NCI-H1694 treated with DMSO at 0.1 percent for 48 hours (cell line): ENCODE measurements at places on chromosomes 12 and 14.

DNA sequence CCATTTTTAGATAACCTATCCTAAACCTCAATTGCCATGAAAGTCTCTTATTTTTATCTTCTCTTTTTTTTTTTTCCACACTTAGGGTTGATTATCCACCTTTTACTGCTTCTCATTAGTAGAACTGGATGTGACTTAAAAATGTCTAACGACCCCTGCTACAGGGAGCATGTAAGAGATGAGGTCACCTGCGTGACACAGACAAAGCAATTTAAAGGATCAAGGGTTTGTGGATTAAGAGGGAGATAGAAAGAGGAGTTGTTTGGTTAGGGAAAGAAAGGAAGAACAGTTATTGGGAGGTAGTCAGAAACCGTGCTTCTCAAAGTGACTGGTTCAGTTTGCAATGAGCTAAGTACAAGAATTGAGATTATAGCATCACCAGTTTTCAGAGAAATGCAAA is 239.1 kb downstream of the ALX1 start:
- no peak for DNase-seq

GRCh38 chr12:107356266-107356936 is 263.1 kb upstream of the CRY1 start:
- no peak for DNase-seq

- DNase-seq: no peak
Observed at GRCh38 chr12:124910561-124911478, 3.6 kb downstream of the UBC start.

DNA sequence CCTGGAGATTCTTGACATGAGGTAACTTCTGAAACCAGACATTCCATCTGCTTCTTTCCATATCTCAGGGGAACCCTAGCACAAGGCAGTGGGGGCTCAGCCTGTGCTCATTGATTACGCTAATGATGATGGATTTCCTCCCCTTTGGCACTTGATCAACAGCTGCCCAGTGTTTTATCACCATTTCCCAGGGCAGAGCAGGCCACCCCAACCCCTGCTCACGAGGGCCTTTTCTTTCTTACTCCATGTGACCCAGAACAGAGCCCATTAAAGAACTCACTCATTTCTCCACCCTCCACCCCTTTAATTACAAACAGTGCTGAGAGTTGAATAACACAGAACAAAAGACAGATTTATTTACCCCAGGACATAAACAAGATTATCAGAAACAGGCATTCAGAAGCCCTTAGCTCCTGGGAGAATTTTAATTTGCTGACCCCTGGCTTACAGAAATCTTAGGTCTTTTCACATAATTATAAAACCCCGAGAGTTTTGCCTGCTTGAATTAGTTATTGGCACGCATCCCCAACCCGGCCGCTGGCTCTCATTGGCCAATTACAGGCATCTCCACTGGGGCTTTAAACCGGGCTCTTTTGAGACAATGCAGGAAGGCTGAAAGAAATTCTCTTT is 32.0 kb upstream of the CCDC60 start:
- no peak for DNase-seq

DNA sequence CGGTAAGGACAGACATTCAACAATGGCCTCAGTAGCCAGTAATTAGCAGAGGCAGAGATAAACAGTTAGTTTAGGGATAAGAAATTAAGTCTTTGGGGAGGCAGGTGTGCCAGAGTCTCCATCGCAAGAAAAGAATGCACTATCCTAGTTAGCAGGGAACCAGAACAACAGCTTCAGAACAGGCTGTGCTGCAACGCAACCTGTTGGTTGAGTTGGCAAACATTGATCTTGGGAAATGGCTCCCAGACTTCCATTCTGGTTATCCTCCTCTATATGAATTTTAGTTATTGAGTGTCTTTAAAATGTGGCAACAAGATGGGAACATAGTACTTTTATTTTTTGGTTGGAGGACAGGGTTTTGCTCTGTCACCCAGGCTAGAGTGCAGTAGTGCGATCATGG is 12.3 kb upstream of the LEMD3 start:
- DNase-seq: no peak

DNA sequence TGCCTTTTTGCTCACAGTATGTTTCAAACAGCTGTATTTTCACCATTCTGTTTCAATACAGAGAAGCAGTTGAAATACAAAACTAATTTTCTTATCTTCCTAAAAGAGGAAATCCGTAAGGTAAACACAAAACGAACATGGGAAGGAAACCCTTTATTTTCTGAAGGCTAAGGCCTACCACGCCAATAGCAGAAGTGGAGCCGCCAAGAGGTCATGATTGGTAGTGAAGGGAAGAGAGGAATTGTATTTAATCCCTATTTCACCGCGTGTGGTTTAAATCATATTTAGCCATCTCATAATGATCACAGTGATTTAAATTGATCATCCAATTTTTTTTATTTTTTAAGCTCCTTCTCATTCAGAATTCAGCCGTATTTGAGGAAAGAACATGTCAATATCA is 398.2 kb downstream of the PRKD1 start:
- DNase-seq: peak; percentile 89

- DNase-seq: peak; percentile 58
Observed at GRCh38 chr12:12927211-12928079, 24.5 kb downstream of the GPRC5D start.

DNA sequence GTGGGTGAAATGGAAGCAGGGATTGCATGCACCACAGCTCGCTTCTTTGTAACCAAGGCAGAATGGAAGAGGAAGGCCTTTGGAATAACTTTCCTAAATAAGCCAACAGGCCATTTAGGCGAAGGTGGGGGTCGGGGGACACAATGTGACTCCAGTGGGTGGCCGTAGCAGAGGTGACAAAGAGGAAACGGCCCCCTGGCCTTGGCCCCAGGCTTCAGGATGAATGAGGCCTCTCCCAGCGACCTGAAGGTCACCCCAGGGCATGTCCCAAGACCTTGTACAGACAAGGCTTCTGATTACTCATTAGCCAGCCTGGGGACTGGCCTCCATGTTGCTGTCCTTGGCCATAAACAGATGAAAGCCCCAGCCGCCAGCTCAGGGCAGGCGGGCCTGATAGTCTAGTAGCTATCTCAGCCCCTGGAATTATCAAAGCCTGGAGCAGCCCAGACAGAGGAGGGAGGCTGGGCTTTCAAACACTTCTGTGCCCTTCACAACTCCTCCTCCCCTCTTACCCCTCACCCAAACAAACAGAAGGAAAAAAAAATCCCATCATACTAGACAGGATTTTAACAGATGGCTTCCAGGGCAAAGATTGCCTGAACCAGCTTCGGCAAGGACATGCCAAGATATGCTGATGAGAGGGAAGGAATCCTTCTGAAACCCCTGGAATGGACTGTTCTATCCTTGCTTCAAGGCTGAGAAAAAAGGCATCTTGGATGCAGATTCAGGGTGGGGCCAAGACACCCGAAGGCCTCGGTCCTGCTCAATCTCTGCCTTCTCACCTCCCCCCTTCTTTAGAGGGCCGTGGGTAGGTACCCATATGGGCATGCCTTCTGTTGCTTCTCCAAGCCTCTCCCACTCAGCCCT is 142.3 kb upstream of the PARP11 start:
- DNase-seq: no peak

GRCh38 chr14:70201994-70202393 is 13.2 kb upstream of the SLC8A3 start:
- no peak for DNase-seq

GRCh38 chr12:64064706-64065105 is 157.4 kb downstream of the KICS2 start:
- no peak for DNase-seq

- no peak for DNase-seq
Observed at GRCh38 chr12:95417372-95417771, 56.6 kb upstream of the METAP2 start.

DNA sequence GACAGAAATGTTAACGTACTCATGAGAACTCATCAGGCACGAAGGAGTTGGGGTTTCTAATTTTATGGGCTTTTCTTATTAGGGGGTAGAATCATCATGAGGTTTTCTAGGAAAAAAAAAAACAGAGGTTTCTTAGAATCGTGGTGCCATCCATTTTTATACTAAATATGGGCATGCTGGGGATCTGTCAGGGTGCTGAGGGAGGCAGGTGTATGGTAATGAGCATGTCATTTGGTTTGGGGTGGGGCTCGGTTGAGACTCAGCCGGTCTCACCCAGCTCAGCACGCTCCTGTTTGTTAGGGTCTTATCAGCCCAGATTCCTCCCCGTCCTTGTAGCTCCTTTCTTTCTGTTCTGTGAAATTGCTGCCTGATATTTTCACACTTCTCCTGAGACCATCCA is 98.2 kb downstream of the DICER1 start:
- no peak for DNase-seq

GRCh38 chr14:49212721-49213120 is 373.5 kb downstream of the RPS29 start:
- no peak for DNase-seq

DNA sequence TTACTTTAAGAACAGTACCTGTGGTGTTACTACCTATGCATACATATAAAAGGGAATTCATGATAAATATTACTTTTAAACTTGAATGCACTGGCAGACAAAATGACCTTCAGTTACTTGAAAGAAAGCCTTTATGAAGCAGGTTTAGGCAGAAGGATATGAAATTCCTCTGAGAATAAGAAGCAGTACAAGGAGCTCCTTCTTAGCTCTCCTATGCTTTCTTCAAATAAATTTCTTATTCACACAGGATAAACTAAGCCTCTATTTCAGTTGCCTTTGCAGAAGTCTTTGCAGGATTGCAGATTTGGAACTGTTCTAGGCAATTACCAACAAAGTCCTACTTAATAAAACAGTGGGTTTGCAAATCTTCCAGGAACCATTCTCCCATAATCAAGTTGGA is 1.0 kb downstream of the EPYC start:
- DNase-seq: no peak

- DNase-seq: no peak
Observed at GRCh38 chr12:56161690-56162351, 3.7 kb downstream of the MYL6 start.

- DNase-seq: no peak
Observed at GRCh38 chr12:115407723-115408122, 723.7 kb upstream of the TBX3 start.

DNA sequence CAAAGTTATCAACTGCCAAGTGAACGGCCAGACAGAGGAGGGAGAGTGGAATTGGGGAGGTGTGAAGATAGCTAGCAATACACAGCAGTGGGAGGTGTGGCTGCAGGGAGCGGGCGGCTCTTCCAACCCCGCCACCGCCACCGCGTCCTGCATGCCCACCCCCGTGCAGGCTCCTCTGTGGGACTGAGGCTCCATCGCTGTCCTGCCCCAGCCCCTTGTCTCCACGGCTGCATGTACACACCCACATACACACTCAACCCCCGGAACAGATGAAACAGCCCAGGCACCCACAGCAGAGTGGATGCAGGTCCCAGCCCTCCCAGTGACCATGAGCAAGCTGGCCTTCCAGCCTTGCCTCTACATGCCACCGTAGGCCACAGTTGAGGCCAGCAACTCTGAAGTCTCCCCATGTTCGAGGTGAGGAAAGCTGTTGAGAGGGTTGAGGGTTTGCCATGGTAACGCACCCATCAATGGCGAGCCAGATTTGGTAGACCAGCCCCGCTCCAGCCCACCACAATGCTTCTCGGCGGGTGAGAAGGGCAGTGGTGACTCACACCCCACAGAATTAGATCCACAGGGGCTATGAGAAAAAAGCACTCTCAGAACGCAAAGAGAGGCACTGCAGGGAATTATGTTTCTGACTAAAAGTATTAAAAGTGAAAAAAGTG is 39.3 kb downstream of the PITPNM2 start:
- no peak for DNase-seq

DNA sequence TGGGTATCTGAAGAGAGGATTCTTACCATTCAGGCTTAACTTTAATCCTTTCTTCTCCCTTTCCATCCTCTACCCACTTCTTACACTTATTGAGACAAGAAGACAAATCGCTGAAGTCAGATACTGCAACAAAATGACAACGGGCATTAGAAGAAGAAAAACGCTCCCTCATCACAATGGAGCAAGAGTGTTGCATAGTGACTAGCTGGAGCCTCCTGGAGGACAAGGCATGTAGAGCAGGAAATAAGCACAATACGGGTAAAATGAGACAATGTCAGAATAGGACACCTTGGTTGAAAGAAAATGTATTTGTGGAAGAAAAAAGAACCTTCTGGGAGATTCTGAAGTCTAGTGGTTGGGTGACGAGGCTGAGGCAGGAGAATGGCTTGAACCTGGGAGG is 501.0 kb downstream of the RERGL start:
- peak; percentile 11 for DNase-seq

DNA sequence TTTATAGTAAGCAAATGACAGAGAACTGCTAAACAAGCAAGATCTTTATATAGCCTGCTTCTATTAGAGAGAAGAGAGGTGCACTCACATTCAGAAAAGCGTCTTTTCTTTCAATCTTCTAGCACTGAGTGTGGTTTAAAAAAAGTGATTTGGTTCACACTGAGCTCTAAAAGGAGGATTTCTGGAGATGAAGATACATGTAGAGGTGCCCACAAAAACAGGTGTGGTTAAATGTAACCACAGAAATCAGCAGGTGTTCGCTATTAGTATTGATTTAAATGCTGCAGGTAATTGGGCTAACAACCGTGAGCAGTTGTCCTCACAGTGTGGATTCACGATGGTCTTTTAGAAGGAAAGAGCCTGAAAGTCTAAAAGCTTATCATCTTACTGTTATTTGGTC is 10.7 kb downstream of the PKP2 start:
- no peak for DNase-seq

- no peak for DNase-seq
Observed at GRCh38 chr12:50621399-50622300, 116.9 kb downstream of the DIP2B start.

GRCh38 chr14:39023939-39024871 is 78.8 kb downstream of the SEC23A start:
- DNase-seq: peak; percentile 90

DNA sequence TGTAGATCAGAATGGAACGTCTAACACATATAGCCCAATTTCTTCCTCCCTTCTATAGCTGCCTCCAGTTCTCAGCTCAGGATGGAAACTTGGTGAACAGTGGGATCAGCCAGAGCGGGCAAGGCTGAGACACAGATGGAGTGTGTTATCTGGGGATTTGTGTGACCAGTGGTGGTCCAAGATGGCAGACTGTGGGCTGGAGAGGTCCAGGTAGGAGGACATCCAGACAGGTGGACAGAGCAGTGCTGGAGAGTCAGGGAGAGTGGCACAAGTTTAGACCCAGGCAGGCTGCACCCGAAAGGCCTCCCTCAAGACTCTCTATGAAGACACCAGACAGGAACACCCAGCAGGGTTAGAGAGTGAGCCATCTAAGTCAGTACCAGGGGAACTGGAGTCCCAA is 116.1 kb upstream of the CPSF6 start:
- DNase-seq: no peak

DNA sequence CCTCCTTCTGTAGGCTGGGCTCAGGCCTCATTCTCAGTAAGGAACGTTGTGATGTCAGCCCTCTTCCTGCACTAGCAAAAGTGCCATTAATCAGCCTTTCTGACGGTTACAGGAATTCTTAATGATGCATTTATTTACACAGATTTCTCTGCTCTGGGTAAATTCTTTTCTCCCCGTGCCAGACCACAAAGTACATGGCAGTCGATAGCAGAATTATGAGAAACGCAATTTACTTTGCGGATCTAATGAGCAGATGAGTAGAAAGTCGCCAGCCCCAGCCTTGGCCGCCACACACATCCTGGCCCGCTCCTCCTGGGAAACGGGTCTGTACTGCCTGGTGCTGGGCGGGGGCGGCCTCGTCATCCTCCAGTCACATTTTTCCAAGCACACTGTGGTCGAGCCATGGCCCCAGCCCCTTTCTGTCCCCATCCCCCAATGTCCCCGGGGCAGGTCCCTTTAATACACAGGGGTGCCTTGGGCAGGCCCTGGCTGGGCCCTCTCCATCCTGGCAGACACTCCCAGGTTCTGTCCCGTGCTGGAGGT is 25.9 kb downstream of the NOC4L start:
- no peak for DNase-seq
